ENCODE measurements at places on chromosomes 1 and 21.

GRCh38 chr21:43645136-43645891 is 14.0 kb downstream of the HSF2BP start:
- H3K4me3 ChIP-seq: no peak overlapping the region
- H3K27ac ChIP-seq: no peak overlapping the region
- no peaks in the 10 kb centered on the region for H3K36me3 ChIP-seq
- peaks cover 4% of the 10 kb centered on the region for H3K4me1 ChIP-seq
- DNase-seq: no peak

DNA sequence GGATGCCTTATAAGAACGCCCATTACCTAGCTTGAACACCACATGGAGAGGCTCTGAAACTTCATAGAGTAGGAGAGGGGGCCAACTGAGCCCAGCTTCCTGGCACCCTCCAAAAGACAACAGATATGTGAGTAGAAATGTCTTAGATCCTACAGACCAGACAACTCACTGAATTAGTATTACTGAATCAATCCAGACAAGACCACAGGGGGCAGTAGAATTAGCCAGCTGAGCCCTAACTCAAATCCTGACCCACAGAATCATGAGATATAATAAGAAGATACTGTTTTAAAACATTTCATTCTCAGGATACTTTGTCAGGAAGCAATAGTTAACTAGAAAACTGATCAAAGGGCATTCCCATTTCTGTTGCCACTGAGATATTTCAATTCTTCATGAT is 45.8 kb upstream of the C1orf21 start:
- H3K4me3 ChIP-seq: no peak overlapping the region
- no peaks in the 10 kb centered on the region for H3K36me3 ChIP-seq
- no peak overlapping the region for H3K27ac ChIP-seq
- DNase-seq: no peak

- peaks cover 18% of the 10 kb centered on the region for H3K27me3 ChIP-seq
- no peaks in the 10 kb centered on the region for H3K4me1 ChIP-seq
Measured at GRCh38 chr1:171139890-171140289, 45.2 kb upstream of the FMO2 start.

DNA sequence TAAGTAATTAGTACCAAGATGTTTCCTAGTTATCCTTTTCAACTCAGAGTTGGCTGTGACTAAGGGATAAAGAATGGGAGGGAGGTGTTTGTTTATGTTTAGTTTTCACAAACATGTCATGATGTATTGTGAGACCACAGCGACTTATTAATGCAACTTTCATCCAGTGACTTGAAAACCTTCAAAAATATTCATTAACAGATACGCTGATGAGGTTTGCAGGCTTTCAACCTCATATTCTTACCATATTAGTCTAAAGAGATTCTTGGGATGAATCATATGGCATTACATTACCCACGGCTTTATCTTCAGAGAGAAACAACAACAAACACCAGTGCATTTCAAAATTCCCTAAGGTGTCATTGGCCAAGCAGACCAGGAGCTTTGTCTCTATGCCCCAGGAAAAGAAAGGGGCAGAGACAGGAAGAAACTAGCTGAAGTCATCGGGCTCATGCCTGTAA is 36.4 kb downstream of the PALMD start:
- no peak overlapping the region for H3K27ac ChIP-seq
- H3K27me3 ChIP-seq: peaks cover 3% of the 10 kb centered on the region
- no peaks in the 10 kb centered on the region for H3K36me3 ChIP-seq

DNA sequence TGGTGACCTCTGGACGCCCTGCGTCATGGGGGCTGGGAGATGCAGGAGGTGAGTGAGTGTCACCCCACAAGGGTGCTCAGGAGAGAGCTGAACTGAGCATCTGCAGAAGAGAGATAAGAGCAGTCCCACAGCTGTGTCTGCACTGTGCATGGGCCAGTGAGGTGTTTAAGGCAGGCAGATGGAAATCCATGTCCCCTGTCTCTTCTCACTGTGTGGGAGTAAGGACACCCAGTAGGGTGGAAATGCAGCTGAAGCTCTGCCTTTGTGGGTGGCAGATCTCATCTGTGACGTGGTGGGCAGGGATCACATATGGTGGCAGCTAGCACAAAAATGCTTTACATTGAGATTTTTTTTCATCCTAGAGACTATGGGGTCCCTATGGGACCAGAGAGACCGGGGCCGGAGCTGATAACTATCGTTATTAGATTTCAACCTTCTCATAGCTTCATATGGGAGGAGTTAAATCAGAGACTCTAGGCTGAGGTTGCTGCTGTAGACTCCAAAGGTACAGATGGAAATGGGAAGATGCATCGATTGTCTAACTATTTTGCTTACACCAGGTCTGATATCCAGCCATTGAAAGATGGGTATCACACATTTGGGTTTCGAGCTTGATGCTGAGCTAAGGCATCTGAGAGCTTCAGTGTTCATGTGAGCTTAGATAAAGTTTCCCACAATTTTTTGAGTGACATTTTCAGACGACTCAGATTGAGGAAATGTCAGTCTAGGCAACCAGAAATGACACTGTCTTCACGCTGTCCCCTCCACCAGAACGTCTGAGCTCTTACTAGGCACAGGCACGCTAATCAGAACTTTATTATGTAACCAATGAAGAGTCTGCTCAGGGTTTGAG is 65.3 kb upstream of the PSEN2 start:
- no peaks in the 10 kb centered on the region for H3K36me3 ChIP-seq
- DNase-seq: no peak
- H3K27me3 ChIP-seq: no peaks in the 10 kb centered on the region
- H3K4me1 ChIP-seq: peaks cover 9% of the 10 kb centered on the region
- H3K4me3 ChIP-seq: no peak overlapping the region
- no peak overlapping the region for H3K27ac ChIP-seq
